ENCODE measurements at places on chromosomes 4 and X.

GRCh38 chr4:181289198-181289597 lies 954.0 kb upstream of the TENM3 start:
- no peaks in the 10 kb centered on the region for H3K4me1 ChIP-seq
- H3K4me3 ChIP-seq, result no peak overlapping the region
- no peaks in the 10 kb centered on the region for H3K36me3 ChIP-seq
- H3K27ac ChIP-seq, result no peak overlapping the region
- no peak for DNase-seq

DNA sequence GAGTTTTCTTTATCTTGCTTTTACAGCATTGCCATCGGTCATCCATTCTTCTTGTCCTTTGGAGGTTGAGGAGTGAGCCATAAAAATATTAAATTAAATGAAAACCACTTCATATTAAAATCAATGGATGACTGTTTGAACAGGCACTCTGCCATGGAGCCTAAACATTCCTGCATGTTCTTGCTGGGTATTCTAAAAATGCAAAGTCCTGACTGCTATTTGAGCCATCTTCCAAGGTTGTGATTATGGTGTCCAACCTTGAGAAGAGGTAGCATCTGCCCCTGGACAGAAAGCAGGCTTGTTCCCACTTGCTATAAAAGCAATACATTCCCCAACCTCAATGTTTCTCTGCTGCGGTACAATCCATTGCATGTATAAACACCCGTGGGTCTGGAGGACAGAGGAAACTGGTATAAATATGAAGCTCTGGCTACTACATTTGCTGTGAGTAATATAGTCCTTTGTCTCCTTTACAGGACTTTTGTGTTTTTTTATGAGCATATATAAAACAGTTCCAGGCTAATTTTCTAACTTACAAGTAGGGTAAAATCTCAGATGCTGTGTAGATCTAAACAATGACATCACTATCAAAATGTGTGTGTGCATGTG lies 70.9 kb upstream of the FAT4 start:
- peaks cover 5% of the 10 kb centered on the region for H3K4me1 ChIP-seq
- DNase-seq, result no peak
- H3K4me3 ChIP-seq, result no peak overlapping the region
- no peak overlapping the region for H3K27ac ChIP-seq
- no peaks in the 10 kb centered on the region for H3K36me3 ChIP-seq

GRCh38 chrX:16924631-16925480 lies 21.6 kb upstream of the REPS2 start:
- DNase-seq, result no peak
- H3K27me3 ChIP-seq, result peaks cover 72% of the 10 kb centered on the region
- no peaks in the 10 kb centered on the region for H3K36me3 ChIP-seq
- no peak overlapping the region for H3K27ac ChIP-seq

DNA sequence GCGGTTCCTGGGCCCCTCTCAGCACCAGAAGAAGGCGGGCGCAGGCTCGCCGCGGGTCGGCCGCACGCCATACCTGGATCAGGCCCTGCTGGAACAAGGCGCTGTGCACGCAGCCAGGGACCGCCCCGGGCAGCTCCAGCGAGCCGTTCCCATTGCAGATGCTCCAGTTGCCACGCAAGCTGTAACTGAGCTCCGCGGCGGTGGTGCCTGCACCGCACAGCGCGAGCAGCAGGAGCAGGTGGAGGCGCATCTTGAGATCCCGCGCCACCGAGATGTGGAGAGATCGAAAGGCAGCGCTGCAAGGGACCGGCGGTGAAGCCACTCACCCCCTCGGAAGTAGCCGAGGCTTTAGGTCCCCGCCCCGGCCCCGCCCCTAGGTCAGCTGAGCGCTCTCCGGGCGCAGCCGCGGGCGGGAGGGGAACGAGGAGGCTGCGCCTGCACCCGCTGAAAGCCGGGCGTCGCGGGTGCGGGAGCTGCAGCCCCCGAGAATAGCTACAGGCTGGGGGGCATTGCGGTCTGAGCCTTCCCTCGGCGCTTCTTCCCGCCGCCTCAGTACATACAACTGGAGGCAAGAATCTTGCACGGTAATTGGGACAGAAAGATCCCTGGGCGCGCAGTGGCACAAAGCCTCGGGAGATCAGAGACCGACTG lies at the start of gene MANBA:
Gene MANBA, minus strand, starts transcription at position 324 of the 651 bp plus-strand sequence. Its CDS starts 74 bp downstream, at position 250.
- peak within 1 kb of the TSS; percentile 90 for H3K4me3 ChIP-seq
- H3K27me3 ChIP-seq, result no peaks in the 10 kb centered on the region
- H3K4me1 ChIP-seq, result peaks cover 17% of the 10 kb centered on the region
- H3K27ac ChIP-seq, result peak within 1 kb of the TSS; percentile 37
- peak; percentile 84 for DNase-seq

- H3K27ac ChIP-seq, result no peak overlapping the region
- H3K4me3 ChIP-seq, result no peak overlapping the region
- H3K4me1 ChIP-seq, result no peaks in the 10 kb centered on the region
Observed at GRCh38 chr4:184011826-184012380, 106.8 kb downstream of the STOX2 start.
